A549 treated with dexamethasone at 1 μM for 4 hours (cell line): ENCODE measurements at places on chromosomes 13 and 19. TPM values are rescaled to one million over a fixed set of nuclear protein-coding genes. Genes with fewer than 3 reads are reported as not detected.

SERPINE3 gene
- not detected in 5 replicates for total RNA-seq

ZNF729 gene
- total RNA-seq, result not detected in 5 replicates

HRC gene
- total RNA-seq, result not detected in 5 replicates

ZNF155 gene
- total RNA-seq, result 2.5 to 4.0 TPM (median 3.0 TPM) in 5 replicates

CYP4F22 gene
- total RNA-seq, result 0.13 to 0.44 TPM (median 0.27 TPM) in 5 replicates

ZBTB7A gene
- 13.8 to 27.4 TPM (median 23.8 TPM) in 5 replicates for total RNA-seq
